ENCODE measurements at places on chromosomes 6 and 20.
A peak's percentile ranks its signal among the peaks of the same experiment; 100 is the strongest.

DNA sequence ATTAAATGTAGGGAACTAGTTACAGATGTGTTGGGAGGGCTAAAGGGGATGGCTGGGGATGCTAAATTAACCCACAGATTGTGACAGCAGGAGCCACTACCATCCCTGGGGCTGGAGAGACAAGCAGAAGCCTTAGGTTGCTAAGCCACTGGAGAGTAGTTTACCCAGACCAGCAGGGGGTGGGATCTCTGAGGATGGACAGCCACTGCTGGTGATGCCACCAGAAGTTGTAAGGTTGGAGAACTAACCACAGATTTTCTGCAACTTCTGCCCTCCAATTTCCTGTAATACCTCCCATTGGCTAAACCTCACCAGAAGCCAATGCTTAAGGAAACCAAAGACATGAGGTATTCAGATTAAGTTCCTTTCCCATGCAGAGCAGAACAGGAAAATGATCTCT lies 139.6 kb upstream of the NOX3 start:
- DNase-seq: no peak

GRCh38 chr6:105648276-105648675 lies 245.4 kb upstream of the PREP start:
- DNase-seq: peak; percentile 54

DNA sequence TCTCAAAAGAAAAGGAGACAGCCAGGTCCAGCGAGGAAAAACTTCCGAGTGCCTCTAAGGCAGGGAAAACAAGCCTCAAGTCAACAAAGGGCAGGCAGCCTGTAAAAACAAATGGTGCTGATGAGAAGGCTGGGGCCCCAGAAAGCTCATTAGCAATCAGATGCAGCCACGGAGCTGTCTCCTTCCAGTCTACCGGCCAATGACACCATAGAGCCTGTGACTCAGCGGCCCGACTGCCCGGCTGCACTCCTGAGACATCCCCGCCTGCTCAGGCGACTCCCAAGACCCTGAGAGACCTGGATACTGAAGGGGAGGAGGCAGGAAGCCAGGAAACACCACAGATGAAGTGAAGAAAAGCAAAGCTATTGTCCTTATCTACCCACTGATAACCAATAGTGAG lies 120.1 kb upstream of the HDDC2 start:
- DNase-seq: no peak

GRCh38 chr20:33437141-33437911 lies 6.2 kb downstream of the SNTA1 start:
- DNase-seq: no peak

GRCh38 chr6:46605091-46605797 lies 47.4 kb downstream of the CYP39A1 start:
- no peak for DNase-seq

DNA sequence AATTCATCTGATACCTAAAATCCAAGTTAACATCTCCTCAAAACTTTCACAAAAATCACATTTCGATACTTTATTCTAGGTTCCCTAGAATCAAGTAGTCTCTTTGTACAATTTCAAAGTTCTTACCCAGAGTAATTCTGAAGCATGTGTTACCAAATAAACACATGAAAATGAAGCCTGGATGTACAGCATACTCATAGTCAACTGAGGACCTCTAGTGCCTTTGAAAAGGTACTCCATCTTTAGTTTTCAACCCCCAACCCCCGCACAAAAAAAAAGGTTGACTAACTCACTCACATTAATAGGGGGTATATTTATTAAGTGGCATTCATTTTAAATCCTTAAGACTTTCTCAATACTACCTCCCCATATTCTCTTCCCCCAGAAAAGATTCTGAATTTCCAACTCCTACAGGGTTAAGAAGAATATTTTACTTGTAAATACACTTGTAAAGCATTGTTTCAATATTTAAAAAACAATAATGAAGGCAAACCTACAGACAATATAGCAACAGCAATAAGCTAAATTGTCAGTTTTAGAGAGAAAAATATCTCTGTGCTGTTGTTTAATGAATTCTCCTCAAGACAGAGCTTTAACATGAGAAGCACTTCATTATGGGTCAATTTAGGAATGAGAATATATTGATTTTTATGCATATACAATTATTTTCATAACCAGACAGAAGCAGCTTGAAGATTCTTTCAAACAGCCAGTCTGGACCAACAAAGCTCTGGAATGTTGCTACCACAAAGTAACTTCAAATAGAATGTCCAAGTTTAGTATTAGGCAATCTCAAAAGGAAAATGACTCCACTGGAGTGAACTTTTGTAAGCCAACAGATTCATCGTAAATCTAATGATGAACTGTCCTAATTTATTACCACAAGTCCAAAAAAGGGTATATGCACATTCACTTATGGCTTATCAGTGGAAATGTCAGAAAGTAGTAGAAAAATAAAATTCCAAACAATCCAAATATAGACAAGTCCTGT lies 3.3 kb downstream of the PLN start:
- peak; percentile 22 for DNase-seq

DNA sequence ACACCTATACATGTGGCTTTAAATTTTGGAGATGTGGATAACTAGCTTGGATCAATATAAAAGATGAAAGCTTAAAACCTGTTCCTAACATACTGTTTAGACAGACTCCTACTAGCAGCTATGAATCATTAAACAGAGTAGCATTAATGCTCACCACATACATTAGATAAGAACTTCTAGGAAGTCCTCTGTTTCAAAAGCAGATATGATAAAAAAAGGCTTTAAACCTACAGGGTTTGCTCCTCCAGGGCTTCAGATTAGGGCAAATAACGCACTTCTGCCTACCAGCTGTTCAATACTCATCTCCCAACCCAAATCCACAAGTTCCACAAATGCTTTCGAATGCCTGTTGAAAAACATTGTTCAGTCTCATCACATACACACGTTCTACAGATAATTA lies 1.5 kb downstream of the REPS1 start:
- DNase-seq: no peak

- DNase-seq: no peak
Measured at GRCh38 chr20:30168800-30169138, 1088.7 kb upstream of the DEFB115 start.

GRCh38 chr20:17500271-17500670 lies 30.9 kb downstream of the BFSP1 start:
- no peak for DNase-seq

DNA sequence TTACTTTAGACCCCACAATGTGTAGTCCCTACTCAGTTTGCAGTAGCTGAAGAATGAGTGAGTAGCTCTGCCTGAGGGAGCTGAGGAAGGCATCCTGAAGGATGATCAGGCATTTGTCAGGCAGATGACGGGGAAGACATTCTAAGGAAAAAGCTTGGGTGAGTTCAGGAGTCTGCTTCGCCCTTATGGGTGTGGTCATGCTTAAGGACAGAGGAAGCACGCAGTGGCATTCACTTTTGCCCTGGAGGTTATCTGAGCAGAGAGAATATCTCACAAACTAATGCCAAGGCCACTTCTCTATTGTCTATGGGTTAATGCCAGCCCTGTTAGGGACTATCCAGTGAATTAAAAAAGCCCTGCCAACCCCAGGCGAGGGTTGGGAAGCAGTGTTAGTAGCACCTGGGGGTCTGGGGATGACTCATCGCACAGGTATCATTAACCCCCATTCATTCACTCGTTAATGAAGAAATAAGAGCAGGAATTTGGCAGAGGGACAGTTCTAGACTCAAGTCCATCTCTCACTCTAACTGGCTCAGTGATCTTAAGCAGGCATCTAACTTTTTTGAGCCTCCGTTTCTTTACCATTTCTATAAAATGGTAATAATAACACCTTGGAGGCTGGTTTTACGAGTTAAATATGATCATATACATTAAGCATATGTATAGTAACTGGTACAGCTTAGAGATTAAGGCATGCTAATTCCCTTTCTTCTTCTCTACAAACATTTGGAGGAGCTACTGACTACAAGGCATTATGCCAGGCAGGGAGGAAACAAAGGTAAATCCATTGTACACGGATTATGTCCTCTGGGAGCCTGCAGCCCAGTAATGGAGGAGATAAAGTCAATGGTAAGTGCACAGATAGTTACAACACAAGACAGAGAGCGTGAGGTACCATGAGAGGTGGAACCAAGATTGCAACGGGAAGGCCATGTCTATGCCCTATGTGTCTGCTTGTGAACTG lies 93.2 kb upstream of the AKIRIN2 start:
- no peak for DNase-seq

DNA sequence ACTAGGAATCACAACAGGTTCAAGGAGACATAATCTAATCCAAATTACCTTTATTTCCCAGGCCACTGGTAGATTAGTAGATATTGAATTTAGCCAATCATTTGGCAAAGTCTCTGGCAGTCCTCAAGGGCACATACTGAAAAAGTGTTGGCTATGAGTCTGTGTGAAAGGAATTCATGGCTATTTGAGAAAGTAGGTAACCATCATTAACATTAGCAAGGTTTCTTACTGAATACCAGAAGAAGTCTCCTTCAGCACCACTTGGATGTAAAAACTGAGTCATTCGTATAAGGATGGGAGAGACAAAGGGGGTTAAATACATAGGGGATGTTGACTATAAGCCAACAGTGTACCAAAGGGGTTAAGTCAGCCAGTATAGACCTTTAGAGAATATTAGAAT lies 36.7 kb downstream of the AGPAT4 start:
- DNase-seq: no peak

- DNase-seq: no peak
Measured at GRCh38 chr6:40720375-40720748, 133.2 kb upstream of the LRFN2 start.

- no peak for DNase-seq
Measured at GRCh38 chr20:25226433-25227316, 21.2 kb upstream of the PYGB start.

- no peak for DNase-seq
Measured at GRCh38 chr6:90098627-90099026, 198.0 kb downstream of the BACH2 start.

DNA sequence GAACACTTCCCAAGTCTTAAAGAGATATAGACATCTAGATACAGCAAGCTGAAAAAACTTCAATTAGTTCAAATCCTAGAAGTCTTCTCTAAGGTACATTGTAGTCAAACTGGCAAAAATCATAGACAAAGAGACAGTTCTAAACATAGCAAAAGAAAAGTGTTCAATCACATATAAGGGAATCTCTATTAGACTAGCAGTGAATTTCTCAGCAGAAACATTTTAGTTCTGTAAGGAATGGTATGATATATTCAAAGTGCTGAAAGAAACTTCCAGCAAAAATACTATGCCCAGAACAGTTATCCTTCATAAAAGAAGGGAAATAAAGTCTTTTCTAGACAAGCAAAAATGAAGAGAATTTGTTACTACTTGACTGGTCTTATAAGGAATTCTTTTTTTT lies 186.3 kb upstream of the SYNCRIP start:
- no peak for DNase-seq

DNA sequence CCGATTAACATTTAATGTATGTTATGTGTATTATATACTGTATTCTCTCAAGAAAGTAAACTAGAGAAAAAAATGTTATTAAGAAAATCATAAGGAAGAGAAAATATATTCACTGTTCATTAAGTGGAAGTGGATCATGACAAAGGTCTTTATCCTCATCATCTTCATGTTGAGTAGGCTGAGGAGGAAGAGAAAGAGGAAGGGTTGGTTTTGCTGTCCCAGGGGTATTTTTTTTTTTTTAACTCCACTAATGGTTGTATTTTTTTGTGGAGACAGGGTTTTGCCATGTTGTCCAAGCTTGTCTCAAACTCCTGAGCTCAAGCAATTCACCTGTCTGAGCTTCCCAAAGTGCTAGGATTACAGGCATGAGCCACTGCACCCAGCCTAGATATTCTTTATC lies 11.0 kb downstream of the ECT2L start:
- no peak for DNase-seq

DNA sequence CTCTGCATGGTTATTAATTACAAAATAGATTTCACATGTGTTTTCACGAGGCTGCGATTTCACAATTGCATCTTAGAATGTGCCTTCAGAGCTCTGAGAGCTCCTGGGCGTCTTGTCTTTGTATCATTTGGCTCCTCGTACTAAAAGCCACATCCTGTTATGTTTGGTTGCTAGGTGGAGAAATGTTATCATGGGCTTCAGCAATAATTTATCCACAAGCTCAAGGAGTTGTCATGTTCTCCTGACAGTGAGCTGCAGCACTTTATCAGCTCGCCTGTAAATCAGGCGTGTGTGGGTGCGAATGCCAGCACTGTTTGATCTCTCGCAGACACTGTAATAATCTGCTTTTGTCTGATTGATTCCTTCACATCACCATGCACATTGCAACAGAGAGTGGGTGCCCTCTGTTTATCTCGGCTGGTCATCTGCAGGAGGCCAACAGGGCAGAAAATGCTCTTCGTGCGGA lies 218.6 kb upstream of the ZFP64 start:
- DNase-seq: peak; percentile 66

GRCh38 chr6:112682071-112682470 lies 334.9 kb downstream of the RFPL4B start:
- DNase-seq: no peak

GRCh38 chr20:57147185-57147584 lies 119.3 kb downstream of the BMP7 start:
- no peak for DNase-seq

DNA sequence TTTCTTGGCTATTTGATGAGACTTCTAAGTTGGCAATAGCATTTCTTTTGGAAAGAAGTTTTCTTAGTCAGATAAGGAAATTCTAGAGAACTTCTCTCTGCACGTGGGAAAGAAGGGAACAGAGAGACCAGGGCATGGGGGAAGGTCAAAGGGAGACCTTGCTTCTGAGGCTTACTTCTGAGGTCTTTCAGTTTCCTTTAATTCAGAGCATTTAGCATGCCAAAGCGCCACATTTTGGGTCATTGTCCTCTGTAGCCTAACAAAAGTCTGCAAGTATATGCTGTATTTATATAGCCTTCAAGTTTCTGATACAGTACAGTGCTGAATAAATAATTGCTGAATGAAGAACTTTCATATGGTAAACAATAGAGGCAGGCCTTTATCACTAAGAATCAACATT lies 95.6 kb downstream of the SAMD3 start:
- DNase-seq: no peak

DNA sequence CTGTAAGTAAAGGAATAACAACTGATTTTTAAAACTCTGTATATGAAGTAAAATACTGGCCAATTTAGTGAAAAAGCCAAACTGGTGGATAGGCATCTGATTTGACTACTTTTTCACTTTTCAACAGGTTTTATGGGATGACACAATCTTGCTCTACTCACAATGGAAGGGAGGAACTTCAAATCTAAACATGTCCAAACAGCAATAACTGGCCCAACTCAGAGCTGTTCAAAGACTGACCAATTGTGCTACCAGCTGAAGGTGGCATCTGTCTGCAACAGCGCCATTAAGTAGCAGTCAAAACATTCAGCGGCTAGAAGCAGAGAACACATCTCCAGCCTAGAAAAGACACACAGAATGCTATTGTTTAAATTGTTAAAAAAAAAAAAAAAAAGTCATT lies 44.6 kb downstream of the SESN1 start:
- DNase-seq: no peak

Measured in immature natural killer cell (primary cell).